Ecto neural progenitor cell (in vitro differentiated cells): ENCODE measurements at places on chromosomes 4 and X.

DNA sequence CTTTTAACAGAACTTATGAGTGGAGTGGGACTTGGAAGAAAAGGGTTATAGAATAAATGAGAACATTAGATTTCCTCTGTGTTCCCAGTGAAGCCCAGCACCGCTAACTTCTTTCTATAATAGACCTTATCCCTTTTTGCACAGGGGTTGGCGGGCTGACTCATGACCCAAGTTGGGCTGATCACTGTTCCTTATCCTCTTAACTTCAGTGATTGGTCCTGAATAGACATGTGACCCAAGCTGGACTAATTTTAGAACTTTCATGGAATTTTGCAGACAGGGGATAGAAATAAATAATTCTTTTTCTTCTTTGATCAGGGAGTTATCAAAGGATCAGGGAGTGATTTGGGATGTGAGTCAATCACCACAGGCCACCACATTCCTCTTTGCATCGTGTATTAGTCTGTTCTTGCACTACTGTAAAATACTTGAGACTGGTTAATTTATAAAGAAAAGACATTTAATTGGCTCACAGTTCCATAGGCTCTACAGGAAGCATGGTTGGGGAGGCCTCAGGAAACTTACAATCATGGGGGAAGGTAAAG lies 75.9 kb downstream of the UCHL1 start:
- DNase-seq = no peak

- DNase-seq = no peak
Measured at GRCh38 chrX:109880629-109881028, 122.3 kb upstream of the TMEM164 start.

- DNase-seq = no peak
Measured at GRCh38 chr4:83701041-83701440, 165.1 kb downstream of the GPAT3 start.

DNA sequence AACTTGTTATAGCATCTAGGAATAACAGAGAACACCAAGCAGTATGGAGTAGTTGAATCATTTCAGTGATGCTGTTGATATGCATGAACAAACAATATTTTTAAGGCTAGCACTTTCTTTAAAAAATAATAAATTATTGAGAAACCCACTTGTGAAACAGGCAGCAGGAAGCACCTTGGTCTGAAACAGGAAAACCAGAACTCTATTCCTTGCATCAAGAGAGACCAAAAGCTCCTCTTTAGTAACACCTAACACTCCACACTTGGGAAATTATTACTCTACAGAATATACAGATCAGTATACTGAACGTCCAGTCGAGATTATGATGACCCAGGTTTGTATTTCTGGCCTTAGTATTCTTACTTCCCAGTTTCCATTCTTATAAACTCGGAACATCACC lies 129.0 kb downstream of the ARAP2 start:
- DNase-seq = no peak

DNA sequence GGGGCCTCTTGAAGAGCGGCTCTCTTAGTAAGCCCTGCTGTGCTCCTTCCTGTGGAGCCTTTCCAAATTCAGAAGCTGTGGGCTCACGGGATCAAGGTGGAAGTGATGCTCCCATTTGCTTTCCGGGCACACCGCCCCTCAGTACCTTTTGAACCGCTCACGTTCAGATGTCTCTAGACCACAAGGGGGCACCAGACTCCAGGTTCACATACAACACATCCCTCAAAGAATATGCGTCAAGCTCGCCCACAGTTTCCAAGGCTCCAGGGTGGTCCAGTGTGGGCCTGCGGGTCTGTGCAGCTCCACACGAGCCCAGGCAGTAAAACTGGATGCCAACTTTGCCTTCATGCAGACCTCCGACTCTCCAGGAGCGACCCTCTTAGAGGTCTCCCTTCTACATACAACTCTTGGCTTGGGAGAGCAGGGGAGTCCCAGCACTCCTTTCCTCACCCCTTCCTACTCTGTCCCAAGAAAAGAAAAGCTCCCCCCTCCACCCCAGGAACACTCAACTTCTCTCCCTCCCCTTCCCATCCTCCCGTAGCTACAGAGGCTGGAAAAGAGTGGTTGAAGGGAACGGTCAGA lies 11.0 kb downstream of the SUPT20HL1 start:
- DNase-seq = peak; percentile 85

- no peak for DNase-seq
Measured at GRCh38 chr4:27223326-27223725, 362.7 kb downstream of the STIM2 start.
